ENCODE measurements at places on chromosomes 5 and 9.

DNA sequence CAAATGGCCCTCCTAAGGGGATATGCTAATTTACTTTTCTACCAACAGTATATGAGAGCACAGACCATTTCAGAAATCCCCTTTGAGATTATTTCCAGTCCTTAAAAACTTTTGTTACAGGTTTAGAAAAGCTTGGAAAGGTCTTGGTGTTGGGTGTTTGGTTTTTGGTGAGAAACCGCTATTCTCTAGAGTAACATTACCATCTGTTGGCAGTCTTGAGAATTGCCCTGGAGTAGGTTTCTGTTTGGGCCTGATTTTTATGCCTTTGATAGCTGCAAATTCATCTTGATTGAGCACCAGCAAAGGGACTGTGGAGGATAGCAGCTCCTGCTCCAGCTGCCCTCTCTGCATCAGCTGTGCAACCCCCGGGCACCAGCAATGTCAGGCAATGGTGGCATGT lies 8.0 kb downstream of the NUDT2 start:
- DNase-seq: no peak

GRCh38 chr5:144177548-144177947 lies 6.9 kb downstream of the KCTD16 start:
- no peak for DNase-seq

DNA sequence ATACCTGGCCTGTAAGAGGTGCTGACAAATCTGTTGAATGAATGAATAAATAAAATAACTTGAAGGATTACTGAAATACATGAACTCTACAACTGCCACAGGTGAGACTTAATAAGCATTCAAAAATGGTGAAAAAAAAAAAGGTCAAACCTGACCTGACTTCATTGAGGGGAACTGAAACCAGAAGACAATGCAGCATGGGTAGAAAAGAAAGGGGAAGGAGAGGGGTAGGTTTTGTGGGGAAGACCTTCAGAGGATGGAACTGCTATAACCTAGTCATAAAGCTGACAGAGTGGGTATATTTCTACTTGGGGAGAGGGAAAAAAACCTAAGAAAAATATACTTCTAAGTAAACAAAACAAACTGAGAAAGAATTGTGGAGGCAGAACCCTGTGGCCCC lies 56.6 kb downstream of the RASEF start:
- no peak for DNase-seq

DNA sequence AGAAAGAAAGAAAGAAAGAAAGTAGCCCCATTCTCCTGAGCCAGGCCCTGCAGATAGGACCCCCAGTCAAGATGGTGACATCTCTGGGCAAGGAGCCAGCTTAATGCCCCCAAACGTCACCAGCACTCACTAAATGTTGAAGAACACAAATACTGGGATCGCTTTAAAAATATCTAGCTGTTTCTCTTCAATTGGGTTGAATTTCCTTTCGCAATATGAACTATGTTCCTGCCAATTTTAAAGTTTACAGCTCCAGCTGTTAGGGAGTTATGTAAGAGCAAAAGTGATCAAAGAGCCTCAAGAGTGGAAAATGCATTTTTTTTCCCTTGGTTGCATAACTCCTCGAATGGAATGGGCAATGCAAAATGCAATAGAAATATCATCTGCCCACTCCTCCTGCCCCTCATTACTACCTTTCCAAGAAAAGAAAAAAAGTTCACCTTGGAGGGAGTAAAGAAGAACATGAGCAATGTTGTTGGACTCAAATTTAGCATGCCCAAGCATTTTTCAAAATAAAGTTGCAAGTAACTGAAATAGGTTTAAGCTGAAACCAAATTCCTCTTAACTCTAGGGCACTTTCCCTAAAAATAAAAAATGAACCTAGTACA lies 244.2 kb upstream of the PIK3R1 start:
- no peak for DNase-seq

DNA sequence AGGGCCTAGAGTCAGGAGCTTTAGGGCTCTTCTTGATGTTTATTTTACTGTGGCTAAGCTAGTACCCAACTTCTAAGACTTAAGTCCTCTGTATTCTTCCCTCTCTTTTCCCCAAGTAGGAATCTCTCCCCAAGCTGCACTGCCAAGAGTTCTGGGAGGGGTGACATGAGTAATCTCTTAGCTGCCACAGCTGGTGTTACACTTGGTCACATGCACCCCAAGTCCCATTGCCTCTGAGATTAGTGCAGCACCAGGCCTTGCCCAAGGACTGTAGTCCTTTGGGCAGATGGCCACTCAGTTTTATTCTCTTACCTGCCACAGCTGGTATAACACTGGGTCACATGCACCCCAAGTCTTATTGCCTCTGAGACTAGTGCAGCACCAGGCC lies 114.7 kb upstream of the RIOK2 start:
- no peak for DNase-seq

- DNase-seq: no peak
These were observed 253.4 kb upstream of the SLC24A2 start for GRCh38 chr9:20042128-20042711.

All from stimulated activated CD8-positive, alpha-beta memory T cell treated with anti-CD3 and anti-CD28 coated beads, Interleukin-4, amount 100 ng/mL, for 4 hours (primary cell).